ENCODE measurements at places on chromosomes 16 and 17.

DNA sequence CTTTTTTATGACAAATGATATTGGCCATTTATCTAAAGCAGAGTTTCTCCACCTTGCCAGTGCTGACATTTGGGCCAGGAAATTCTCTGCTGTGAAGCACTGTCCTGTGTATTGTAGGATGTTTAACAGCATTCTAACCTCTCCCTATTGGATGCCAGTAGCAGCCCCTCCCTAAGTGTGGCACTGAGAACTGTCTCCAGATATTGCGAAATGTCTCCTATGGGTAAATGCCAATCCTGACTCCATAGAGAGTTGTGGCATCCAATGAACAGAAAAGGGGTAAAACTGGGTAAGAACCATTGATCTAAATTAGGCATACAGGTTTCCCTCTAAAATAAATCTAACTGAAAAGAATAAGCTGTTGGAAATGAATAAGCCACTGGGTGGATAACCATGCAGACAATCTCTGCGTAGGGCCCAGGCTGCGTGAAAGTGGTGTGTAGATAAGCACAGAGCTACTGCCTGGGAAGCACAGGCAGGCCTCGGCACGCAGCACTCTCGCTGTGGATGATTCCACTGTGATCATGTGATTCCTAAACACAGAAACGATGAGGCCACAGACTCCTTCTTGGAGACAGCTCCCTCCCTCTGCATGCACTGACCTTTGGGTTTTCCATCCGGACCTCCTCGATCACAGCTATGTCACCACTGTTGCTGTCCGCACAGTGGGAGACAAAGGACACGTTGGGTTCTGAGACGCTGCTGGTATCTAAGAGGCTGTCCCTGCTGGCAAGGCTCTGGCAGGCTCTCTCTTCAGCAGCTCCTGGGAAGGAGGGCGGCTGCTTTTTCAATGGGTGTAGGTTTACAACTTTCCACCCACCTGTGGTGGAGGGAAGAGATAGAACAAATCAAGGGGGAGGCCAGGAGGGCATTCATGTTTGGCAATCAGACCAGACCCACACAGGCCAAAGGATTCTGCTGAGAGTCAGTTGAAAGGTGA is 44.1 kb downstream of the GTF3C1 start:
- DNase-seq = no peak

GRCh38 chr17:68599552-68600066 is 1.6 kb downstream of the FAM20A start:
- DNase-seq = no peak

DNA sequence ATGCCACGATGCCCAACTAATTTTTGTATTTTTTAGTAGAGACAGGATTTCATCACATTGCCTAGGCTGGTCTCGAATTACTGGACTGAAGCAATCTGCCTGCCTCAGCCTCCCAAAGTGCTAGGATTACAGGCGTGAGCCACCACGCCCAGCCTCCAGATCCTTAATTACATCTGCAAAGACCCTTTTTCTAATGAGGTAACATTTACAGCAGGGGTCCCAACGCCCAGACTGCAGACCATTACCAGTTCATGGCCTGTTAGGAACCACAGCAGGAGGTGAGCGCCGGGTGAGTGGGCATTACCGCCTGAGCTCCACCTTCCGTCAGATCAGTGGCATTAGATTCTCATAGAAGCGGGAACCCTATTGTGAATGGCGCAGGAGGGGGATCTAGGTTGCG is 4.0 kb upstream of the RAB11FIP4 start:
- no peak for DNase-seq

- DNase-seq = no peak
Observed at GRCh38 chr16:12276576-12276975, 300.0 kb downstream of the SNX29 start.

DNA sequence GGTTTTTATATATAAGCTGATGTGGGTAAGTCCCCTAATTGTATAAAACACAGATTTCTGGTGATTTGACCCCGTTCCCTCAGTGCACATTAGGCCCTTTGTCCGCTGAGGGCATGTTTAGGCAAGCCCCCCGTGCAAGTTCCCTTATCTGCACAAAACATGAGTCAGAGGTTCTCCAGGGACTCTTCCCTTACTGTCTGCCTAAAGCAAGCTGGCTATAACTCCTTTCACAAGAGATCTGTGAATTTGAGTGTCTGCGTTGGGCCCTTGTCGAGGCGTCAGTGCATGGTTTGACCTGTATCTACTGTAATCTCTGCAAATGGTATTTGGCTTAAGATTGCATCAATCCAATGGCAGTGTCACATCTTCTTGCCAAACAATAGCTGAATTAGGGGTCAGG is 712.8 kb downstream of the CDH8 start:
- DNase-seq = no peak

DNA sequence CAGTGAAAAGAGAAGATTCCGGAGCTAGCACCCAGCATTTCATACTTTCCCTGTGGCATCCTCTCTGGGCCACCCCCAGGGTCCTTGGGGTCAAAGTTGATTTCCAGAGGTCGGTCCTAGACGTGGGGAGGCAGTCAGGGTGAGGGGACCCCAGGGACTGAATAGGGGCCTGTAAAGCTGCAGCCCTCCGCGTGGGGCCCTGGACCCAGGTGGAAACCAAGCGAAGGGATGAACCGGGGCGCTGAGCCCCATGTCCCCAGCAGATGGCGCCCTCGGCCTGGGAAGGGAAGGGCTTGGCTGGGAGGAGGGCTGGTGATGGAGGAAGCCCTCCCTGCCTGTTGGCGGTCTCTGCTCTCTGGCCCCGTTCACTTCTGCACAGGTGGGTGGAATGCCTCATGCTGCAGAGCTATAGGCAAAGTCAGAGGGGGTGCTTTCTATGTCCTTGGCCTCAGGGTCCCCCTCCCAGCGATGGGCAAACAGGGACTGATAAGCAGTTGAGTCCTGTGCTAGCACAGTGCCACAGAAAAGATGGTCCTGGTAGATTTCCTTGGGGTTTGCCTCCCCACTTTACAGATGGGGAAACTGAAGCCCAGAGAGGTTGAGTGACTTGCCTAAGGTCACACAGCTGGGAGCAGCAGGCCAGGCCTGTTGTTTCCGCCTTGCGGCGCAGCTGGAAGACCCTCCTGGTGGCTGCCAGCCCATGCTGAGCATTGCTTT is 163.4 kb upstream of the CIBAR2 start:
- DNase-seq = peak; percentile 97

DNA sequence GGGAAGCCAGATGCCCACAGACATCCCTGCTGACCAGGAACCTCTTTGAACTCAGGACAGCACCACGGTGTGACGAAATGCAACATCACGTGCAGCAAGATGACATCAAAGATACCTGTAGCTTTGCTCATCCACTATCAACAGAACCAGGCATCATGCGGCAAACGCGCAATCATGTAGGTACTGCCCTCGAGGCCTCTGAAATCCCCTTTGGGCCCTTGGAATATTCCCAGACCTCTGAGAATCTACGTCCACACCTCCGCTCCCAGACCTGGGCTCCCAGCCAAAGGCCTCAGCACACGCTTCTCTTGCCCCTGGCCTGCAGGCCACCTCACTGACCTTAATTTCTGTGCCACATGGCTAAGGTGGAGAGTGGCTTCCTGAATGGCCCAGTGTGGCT is 7.3 kb downstream of the CX3CL1 start:
- DNase-seq = no peak

GRCh38 chr17:55320594-55321426 is 56.0 kb downstream of the HLF start:
- DNase-seq = no peak

- DNase-seq = no peak
Observed at GRCh38 chr16:48522041-48522440, 87.9 kb downstream of the N4BP1 start.

DNA sequence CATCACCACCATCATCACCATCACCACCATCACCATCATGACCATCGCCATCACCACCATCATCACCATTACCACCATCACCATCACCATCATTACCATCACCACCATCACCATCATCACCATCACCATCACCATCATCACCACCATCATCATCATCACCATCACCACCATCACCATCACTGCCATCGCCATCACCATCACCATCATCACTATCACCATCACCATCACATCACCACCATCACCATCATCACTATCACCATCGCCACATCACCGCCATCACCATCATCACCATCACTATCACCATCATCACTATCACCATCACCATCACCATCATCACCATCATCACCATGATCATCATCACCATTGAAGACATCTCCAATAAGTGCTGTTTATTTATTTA is 16.8 kb upstream of the MED9 start:
- no peak for DNase-seq
